COR-L47 (cell line): ENCODE measurements at places on chromosomes 7 and 10.

DNA sequence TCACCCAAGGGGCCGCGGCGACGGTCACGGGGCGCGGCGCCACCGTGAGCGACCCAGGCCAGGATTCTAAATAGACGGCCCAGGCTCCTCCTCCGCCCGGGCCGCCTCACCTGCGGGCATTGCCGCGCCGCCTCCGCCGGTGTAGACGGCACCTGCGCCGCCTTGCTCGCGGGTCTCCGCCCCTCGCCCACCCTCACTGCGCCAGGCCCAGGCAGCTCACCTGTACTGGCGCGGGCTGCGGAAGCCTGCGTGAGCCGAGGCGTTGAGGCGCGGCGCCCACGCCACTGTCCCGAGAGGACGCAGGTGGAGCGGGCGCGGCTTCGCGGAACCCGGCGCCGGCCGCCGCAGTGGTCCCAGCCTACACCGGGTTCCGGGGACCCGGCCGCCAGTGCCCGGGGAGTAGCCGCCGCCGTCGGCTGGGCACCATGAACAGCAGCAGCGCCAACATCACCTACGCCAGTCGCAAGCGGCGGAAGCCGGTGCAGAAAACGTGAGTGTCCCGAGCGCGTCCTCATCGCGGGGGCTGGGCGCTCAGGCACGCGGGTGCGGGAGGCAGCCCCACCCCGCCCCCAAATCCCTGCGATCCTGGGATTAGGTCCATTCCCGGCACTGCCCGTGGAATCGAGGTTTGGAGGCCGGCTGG is 509 bp downstream of the AHR start:
- no peak for DNase-seq

DNA sequence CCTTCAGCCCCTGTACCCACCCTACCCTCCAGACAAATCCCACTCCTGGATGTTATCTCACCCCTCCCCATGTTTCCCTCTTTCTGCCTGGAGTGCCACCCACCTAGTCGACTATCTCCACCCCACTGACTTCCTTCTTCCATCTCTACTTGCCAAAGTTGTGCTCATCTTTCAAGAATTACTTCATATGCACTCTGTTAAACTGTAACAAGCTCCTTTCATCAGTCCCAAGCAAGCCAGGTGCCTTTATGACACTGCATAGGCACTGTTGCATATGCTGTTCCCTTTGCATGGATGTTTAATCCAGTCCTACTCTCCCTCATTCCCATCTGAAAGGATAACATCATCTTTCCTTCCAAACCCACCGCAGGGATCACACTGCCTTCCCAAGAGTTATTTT is 8.9 kb upstream of the CDK1 start:
- no peak for DNase-seq

DNA sequence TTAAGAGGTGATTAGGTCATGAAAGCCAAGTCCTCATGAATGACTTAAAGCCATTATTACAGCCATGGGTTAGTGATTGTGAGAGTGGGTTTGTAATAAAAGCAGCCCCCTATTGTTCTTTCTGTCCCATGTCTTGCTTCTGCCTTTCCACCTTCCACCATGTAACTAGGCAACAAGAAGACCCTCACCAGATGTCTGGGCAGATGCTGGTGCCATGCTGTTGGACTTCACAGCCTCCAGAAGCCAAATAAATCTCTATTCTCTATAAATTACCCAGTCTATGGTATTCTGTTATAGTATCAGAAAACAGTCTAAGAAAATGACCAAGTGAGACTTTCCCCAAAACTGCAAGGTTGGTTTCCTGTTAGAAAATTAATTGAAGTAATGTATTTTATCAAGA is 460.3 kb upstream of the ADARB2 start:
- DNase-seq, result no peak

- DNase-seq, result no peak
Measured at GRCh38 chr10:123689880-123690279, 23.7 kb downstream of the GPR26 start.

- DNase-seq, result no peak
Measured at GRCh38 chr7:108367946-108368345, 88.3 kb downstream of the NRCAM start.

- no peak for DNase-seq
Measured at GRCh38 chr10:59513558-59513957, 151.2 kb upstream of the FAM13C start.

GRCh38 chr10:69049566-69049961 is 38.3 kb upstream of the SRGN start:
- no peak for DNase-seq

DNA sequence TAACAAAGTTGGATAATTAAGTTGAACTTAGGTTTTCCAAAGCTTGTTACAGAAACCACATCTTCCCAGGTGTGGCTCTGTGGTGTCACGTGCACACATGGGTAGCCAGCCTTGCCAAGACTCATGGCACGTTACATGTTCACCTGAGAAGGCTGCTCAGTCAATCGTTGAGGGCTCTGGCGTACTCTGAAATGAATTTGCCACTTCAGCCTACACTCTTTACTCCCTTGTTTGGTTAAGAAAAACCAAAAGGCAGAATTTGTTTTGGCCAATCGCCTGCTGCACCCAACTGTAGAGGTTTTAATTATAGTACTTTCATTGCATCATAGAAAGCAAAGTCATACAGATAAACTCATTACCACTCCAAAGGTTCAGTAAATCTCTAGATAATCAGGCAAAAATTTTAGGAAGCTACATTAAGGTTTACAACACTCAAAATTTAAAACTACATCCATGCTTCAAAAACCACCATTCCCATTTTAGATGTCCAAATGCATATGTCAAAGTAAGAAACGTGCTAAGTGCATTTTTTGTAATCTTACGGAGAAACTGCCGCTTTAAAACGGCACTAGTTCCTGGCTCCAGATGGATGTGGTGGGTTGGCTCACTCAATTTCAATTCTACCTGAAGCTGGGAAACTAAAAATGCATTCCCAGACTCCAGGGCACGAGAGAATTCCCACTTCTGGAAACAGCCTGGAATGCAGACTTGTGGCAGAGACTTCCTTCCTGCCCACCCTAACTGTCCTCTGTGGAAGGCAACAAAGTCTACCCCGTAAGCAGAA is 88.4 kb downstream of the DIP2C start:
- DNase-seq, result no peak

- DNase-seq, result no peak
Measured at GRCh38 chr7:154861589-154861988, 141.3 kb downstream of the PAXIP1 start.

- DNase-seq, result no peak
Measured at GRCh38 chr7:82455295-82455694, 11.7 kb upstream of the CACNA2D1 start.

DNA sequence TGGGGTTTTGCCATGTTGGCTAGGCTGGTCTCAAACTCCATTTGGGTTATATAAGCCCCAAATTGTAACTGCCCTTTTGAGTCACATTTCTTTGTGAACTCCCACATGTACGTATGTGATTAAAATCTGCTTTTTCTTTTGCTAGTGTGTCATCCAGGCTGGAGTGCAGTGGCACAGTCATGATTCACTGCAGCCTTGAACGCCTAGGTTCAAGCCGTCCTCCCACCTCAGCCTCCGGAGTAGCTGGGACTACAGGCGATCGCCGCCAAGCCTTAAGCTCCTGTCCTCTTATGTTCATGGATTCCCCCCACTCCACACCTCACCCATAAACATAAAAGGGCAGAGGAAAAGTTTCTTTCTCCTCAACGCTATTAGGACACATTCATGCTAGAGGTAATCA is 4.4 kb upstream of the SMC3 start:
- DNase-seq, result no peak

DNA sequence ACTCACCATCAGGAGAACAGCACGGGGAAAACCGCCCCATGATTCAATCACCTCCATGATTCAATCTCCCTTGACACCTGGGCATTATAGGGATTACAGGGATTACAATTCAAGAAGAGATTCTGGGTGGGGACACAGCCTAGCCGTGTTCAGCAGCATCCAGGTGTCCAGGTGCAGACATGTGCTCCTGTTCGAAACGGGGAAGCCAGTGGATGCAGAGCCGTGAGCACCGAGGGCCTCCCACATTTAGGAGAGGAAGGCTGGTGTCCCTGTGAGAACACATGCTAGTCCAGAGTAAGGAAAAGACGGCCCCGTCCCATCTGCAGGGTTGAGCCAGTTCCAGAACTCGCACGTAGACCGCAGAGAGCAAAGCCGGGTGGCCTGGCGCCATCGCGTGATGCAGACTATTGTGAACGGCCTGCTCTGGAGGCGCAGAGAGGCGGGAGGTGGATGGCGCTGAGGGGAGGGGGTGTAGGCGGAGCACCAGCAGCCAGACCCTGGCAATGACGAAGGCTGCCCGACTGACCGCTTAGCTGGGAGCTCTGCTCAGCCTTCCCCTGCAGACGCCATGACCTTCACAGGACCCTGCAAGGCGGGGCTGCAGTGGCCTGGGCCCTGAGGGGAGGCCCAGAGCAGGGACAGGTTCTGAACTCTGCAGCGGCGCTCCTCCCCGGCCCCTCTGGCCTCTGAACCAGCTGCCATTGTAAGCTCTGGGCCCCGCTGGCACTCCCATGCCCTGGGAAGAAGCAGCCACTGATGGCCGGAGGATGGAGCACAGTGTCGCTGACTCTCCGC is 141.6 kb upstream of the TCERG1L start:
- no peak for DNase-seq

GRCh38 chr10:49609006-49609282 is 1.2 kb upstream of the SLC18A3 start:
- no peak for DNase-seq

DNA sequence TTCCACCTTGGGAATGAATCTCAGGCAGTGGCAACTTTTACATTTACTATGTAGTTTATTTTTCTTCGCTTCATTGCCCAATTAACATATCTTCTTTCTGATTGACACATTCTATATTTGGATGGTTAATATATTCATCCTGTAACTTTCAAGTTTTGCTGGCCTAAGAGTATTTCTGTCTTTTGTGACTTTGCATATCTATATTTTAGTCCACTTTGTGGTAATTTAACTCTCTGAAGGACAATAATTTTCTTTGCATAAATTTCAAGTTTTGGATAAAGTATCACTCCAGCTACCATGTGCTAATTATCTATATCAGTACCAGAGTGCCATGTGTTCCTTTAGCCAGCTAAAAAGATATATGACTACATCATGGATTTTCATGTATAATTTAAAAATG is 151.5 kb upstream of the KAT6B start:
- DNase-seq, result no peak
